ENCODE measurements at places on chromosomes 11 and 22.

GRCh38 chr11:33828604-33829429, 54.5 kb upstream of the FBXO3 start:
- DNase-seq: no peak

DNA sequence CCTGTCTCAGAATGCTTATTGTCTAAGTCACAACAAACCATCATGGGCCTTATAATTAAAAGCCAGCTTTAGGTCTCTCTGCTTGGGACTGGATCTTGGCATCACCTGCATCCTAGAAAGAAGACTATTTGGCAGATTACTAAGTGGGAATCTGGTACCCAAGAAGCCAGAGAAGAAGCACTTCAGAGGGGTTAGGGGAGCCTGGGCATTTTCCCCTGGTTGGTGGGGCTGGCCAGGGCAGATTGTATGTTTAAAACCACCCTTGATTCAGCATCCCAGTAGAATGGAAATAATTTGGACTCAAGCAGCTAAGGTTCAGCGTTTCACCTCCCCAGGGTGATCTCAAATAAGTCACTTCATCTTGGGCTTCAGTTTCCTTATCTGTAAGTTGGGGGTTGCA, 193.7 kb downstream of the MIAT start:
- DNase-seq: no peak

- no peak for DNase-seq
These were observed 122.3 kb downstream of the GRIK4 start for GRCh38 chr11:120633616-120634393.

- DNase-seq: no peak
These were observed 31.6 kb upstream of the MPPED2 start for GRCh38 chr11:30617762-30618161.

DNA sequence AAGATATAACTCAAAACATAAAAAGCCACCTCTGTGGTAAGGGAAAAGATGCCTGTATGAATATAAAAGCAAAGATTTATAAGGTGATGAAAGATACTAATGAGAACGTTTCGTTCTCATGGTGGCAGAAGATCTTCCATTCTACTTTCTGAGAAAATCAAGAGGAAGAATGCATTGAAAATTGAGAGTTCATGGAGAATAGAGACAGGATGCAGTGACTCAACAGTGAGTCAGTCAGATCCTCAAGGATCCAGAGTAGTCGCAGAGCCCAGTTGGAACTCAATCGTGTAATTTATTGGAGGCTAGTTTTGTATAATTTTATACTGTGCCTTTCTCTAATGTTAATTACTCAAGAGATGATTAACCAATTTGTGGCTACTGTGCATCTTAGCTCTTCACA, 73.3 kb downstream of the ENTHD1 start:
- no peak for DNase-seq

- DNase-seq: no peak
These were observed 45.3 kb upstream of the SERPIND1 start for GRCh38 chr22:20728523-20729190.

DNA sequence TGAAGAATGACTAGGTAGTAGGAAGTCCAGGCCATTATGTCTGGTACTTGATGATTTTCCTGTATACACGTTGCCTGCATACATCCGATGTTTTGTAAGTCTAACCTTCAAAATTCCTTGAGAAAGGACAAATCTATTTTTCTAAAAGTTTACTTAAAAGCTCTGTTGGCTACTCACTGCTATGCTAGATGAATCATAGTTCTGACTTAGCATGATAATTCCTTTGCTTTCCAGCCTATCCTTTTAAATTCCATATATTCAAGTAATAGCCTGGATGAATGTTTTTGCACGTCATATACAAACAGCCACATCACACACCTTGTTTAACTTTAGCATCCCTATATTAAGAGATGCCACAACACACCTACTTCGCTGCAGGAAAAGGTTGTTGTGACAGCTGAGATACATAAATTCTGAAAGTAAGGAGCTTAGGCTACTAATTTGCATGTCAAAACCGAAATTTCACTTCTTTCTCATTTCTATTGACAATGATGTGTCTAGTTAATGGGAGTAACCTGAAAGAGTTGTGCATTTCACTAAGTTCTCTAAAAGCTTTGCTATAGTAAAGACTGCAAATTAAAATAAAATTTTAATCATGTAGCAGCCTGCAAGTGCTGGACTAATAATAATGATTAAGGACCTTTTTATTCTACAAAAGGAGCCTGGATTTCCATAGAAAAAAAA, 1116.4 kb downstream of the JRKL start:
- DNase-seq: no peak

DNA sequence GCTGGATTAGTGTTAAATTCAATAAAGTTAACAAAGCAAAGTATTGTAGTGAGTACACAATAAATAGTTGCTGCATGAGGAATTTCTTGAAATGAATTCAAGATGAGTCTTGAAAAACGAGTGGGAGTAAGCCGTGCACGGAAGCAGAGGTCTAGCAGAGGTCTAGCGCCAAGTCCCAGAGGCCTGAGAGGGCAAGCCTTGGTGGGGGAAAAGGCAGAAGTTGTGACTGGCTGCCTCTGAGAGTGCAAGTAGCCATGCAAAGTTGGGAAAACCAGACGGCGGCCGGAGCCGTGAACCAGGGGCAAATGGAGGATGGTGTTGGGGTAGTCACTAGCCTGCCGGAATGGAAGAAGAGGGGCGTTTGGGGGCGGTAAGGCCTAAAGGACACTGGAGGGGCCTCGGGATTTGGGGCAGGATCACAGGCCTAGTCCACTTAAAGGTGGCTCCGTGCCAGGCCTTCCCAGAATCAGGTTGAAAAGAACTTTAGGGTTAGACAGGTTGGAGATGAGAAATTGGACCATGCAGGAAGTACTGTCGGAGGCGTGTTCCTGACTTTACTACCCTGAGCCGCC, 379 bp upstream of the SLC3A2 start:
- DNase-seq: peak; percentile 21

DNA sequence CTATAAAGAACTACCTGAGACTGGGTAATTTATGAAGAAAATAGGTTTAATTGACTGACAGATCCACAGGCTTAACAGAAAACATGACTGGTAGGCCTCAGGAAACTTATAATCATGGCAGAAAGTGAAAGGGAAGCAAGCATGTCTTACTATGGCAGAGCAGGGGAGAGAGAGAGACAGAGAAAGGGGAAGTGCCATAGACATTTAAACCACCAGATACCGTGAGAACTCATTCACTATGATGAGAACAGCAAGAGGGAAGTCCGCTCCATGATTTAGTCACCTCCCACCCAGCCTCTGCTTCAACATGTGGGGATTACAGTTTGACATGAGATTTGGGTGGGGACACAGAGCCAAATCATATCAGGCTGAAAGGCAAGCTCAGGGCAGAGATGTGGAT, 327.1 kb upstream of the DDI1 start:
- DNase-seq: no peak

GRCh38 chr22:17107547-17107810, 13.7 kb downstream of the TMEM121B start:
- no peak for DNase-seq

- DNase-seq: no peak
These were observed 6.0 kb upstream of the LRRC10B start for GRCh38 chr11:61502522-61502921.

Data from stimulated activated CD8-positive, alpha-beta memory T cell treated with anti-CD3 and anti-CD28 coated beads, Interleukin-4, amount 100 ng/mL, for 24 hours (primary cell).